SK-N-SH treated with all-trans-retinoic acid at 6 μM for 48 hours (cell line): ENCODE measurements at places on chromosomes 4 and X.

GRCh38 chrX:23276475-23276874, 58.2 kb upstream of the PTCHD1 start:
- ATAC-seq = no peak

DNA sequence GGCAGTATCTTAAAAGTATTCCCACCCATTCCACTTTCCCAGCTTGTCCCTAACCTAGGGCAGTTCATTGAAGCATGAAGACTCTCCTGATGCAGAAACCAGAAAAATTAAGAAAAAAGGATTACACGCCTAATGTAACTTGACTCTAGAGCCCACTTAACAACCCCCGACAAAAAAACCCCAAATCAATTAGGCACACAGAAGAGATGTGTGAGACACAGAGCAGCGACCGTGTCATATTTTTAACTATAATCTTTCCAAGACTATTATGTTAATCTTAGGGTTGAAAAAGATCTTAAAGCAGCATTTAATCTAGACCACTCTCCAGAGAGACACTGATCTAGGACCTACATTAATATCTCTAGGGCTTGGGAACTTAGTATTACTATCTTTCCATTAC, 1.3 kb downstream of the YTHDC1 start:
- no peak for ATAC-seq

DNA sequence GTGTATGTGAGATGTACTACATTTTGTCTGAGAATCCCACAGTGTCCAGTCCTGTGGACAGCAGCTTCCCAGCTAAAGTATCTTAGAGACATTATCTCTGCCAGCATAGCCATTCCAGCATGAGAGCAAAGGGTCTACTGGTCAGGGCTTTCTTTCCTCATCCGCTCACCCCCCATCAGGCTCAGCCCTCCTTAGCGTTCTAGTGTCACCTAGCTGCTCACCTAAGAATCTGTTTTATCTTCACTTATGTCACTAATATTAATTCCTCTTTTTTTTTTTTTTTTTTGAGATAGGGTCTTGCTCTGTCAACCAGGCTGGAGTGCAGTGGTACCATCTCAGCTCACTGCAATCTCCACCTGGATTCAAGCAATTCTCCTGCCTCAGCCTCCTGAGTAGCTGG, 15.6 kb downstream of the RUFY3 start:
- ATAC-seq = no peak

- ATAC-seq = no peak
Measured at GRCh38 chrX:108307132-108308085, 130.8 kb downstream of the COL4A6 start.

GRCh38 chr4:9976781-9977180, 44.5 kb downstream of the SLC2A9 start:
- no peak for ATAC-seq

DNA sequence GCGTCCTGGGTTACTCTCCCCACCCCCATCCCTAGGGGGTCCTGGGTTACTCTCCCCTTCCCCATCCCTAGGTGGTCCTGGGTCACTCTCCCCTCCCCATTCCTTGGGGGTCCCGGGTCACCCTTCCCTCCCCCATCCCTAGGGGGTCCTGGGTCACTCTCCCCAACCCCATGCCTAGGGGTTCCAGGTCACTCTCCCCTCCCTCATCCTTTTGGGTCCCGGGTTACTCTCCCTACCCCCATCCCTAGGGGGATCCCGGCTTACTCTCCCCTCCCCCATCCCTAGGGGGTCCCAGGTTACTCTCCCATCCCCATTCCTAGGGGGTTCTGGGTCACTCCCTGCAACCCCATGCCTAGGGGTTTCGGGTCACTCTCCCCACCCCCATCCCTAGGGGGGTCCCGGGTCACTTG, 1.5 kb downstream of the ASMTL start:
- no peak for ATAC-seq

DNA sequence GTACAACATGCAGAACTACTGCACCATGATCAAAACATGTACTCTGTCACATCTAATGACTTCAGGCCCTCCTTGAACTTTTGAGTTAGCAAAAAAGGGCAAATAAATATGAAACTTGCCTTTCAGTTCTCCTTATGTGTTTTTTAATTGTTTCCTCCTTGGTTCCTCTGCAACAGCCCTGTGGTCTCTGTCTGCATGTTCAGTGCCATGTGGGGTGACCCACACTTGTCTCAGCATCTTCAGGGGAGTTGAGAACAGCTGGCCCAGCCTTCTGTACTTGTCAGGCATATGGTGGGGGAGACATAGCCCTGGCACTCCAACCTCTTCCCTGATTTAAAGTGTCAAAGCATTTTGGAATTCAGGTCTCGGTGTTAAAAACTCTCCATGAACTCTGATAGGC, 188.0 kb upstream of the PGRMC2 start:
- ATAC-seq = no peak

DNA sequence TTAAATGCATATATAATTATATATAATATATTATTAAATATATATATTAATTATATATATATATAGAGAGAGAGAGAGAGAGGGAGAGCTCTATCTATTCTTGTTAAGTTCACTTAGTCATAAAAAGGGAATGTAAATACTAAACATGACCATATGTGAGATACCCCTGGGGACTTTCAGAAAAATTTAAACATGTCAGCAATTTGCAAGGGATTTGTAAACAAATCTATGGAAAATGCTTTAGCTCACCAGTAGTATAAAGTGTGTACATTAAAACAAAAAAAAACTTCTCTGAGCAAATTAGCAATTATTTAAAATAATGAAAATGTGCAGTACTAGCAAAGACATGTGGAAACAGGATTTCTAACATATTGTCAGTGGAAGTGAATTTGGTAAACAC, 1755.5 kb downstream of the PCDH19 start:
- ATAC-seq = no peak

- no peak for ATAC-seq
Measured at GRCh38 chrX:110733166-110733565, 62.5 kb downstream of the CHRDL1 start.

DNA sequence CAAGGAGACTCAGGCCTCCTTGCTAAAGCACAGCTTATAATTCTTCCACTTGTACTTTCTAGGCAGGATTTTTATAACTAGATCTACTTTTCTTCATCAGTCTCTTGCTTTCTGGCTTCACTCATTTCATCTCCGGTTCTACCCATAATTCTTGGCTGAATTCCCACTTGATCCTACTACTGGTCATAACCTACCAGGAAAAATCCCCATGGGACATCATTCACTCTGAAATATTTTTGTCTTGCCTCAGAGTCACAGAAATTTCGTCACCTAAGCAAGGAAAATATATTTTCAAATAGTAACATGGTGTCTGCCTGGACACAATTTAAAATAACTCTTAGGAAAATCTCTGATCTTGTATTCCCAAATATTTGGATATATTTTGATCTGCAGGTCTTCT, 122.3 kb downstream of the TEX13A start:
- no peak for ATAC-seq

DNA sequence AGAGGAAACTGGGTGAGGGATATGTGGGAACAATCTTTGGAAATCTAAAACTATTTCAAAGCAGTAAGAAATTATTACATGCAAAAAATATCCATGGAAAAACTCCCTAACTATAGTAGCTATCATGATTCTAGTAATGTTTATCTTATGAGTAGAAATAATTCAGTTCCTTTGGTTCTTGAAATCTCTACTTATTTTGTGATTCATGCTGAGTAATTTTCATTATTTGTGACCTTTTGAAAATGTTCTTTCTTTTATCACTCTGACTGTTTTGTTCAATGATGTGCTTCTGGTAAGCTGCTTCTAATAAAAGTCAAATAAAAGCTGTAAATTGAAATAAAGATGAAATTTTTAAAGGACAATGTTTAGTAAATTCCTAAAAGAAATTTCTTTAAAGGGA, 40.4 kb upstream of the MAGEB10 start:
- ATAC-seq = no peak

- ATAC-seq = no peak
Measured at GRCh38 chr4:168057412-168057811, 34.9 kb upstream of the ANXA10 start.

- ATAC-seq = peak; percentile 39; the same call in 1 of the 3 replicates
Measured at GRCh38 chrX:45422216-45422925, 221.7 kb upstream of the DIPK2B start.

DNA sequence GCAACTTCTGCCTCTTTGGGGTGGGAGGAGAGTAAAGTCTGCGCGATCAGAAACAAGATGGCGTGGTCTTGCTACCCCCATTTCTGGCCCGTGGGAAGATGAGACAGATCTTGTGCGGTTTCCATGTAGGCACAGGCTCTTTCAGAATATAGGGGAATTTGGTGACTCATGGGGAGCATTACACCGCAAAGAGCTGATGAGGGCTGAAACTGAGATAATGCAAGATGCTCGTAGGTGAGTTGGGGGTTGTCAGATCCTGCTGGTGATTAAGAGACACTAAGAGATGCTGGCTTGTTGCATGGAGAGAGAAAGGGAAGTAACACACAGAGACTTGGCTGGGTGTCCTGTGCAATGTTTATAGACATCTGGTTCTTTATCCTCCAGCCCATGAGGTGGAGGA, 1.5 kb downstream of the EVC start:
- no peak for ATAC-seq

DNA sequence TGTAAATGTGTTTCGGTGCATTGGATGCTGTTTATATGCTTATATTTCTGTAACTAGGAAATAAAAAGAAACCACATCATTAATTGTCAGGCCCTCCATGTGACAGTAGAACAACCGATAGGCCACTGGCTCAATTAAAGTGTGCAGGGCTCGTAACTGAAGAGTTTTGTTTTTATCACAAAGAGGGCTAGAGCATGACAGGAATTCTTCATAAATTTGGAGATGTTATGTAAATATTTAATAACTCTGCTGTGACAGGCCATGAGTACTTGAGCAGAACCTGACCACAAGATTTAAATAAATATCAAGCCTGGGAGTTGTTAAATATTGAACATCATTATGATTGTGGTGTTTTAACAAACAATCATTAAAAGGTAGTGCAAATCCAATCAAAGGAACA, 55.9 kb downstream of the MID1 start:
- no peak for ATAC-seq

- no peak for ATAC-seq
Measured at GRCh38 chr4:97866821-97867556, 276.3 kb downstream of the STPG2 start.

DNA sequence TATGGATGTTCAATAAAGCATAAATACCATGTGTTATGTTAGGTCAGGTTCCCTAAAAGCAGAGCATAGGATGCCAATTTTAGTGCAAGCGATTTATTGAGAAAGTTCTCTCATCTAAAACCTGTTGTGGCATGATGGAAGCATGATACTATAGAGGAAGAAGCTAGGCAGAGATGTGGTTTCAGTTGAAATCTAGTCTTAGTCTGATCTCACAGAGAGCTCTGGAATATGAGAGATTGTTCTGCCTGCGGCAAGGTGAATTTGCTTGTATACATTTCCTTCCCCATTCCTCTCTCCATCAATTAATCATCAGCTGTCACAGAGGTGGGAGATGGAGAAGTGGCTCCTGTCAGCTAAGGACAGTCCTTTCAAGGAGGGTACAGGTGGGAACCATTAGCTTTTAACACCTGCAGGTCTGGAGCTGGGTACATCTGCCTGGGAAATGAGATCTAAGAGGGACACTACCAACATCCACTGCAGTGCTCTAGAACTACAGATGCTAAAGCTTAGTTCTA, 252.4 kb downstream of the CFAP299 start:
- ATAC-seq = no peak

- no peak for ATAC-seq
Measured at GRCh38 chrX:118396113-118396512, 50.2 kb downstream of the WDR44 start.

GRCh38 chrX:20746690-20747089, 480.0 kb upstream of the RPS6KA3 start:
- no peak for ATAC-seq

GRCh38 chr4:8175686-8176085, 17.1 kb upstream of the ABLIM2 start:
- ATAC-seq = no peak

GRCh38 chrX:68842351-68842750, 13.5 kb downstream of the EFNB1 start:
- no peak for ATAC-seq

DNA sequence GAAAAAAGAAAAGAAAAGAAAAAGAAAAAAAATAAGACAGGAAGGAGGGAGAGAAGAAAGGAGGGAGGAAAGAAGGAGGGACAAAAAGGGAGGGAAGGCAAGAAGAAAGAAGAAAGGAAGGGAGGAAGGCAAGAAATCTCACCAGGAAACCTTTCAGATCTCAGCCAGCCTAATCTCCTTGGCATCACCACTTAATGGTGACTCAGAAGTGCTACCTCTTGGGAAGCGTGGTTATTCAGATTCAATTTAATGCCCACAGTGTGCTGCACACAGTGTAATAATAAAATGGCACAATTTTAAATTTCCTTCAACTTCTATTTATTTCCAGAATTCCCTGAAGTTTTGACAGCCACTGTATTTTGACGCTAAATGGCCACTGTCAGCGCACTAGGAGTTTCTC, 50.3 kb downstream of the DKK2 start:
- peak; percentile 81 for ATAC-seq

- no peak for ATAC-seq
Measured at GRCh38 chr4:85534120-85534519, 59.2 kb downstream of the ARHGAP24 start.

DNA sequence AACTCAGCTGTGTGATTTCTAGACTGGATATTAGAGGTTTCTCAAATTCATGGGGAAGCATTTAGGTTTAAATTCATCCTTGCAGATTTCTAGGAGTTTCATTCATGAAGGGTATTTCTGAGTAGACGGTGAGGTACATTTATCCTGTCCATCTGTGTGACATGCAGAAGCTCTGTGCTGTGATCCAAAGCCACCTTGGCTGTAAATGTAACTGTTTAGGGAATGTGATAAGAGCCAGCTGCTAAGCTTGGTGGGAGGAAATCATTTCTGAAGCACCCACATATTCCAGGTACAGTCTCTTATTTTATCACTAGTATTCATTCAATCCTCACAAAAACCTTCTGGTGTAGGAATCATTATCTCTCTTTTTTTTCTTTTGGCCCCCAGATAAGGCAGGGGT, 8.7 kb upstream of the DCTD start:
- no peak for ATAC-seq

- peak; percentile 100 for ATAC-seq
Measured at GRCh38 chrX:84729809-84730208, 227.6 kb upstream of the HDX start.

- no peak for ATAC-seq
Measured at GRCh38 chr4:7801001-7801400, 138.7 kb downstream of the AFAP1 start.

- no peak for ATAC-seq
Measured at GRCh38 chrX:39773150-39773549, 324.6 kb downstream of the BCOR start.

- ATAC-seq = no peak
Measured at GRCh38 chr4:36208893-36209473, 35.3 kb downstream of the ARAP2 start.

DNA sequence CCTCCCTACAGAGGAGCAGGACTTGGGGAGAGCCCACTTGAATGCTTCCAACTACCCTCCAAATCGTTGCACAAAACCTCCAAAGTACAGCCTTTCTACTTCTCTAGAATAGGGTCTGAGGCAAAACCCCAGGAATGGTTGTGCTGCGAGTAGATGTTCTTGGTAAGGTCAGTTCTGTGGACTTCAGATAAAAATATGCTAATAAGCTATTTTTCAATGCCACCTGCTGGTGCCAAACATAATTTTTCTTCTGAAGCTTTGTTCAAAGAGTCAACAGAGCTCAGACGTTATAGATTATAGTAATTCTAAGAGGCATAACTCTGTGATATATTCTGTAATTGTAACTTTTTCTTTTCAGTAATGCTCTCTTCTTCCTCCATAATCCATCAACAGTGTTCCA, 425.7 kb downstream of the GPAT3 start:
- peak; percentile 44; the same call in 1 of the 3 replicates for ATAC-seq
